ENCODE measurements at places on chromosomes 7 and 10.

DNA sequence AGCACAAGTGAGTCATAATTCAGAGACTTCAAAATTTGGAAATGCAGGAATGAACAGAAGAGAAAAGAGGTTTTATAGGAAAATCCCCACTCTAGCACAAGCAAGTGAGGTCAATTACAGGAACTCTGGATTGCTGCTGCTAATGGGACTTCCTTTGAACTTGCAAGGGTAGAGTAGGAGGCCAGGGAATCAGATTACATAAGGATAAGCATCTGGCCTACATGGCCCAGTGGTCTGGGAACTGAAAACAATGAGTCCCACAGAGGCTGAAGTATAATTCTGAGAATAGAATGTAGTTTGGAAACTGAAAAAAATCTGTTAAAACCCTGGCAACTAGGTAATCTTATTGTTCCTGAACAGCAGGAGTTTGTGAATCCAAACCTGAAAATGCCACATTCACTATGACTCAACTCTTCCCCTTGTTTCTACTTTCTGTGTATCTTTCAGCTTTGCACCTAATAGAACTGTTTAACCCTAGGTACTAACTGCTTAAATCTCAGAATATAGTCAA, 66.5 kb downstream of the CTNNA3 start:
- DNase-seq: no peak

- DNase-seq: no peak
Observed at GRCh38 chr7:87541648-87542047, 59.0 kb downstream of the ABCB1 start.

DNA sequence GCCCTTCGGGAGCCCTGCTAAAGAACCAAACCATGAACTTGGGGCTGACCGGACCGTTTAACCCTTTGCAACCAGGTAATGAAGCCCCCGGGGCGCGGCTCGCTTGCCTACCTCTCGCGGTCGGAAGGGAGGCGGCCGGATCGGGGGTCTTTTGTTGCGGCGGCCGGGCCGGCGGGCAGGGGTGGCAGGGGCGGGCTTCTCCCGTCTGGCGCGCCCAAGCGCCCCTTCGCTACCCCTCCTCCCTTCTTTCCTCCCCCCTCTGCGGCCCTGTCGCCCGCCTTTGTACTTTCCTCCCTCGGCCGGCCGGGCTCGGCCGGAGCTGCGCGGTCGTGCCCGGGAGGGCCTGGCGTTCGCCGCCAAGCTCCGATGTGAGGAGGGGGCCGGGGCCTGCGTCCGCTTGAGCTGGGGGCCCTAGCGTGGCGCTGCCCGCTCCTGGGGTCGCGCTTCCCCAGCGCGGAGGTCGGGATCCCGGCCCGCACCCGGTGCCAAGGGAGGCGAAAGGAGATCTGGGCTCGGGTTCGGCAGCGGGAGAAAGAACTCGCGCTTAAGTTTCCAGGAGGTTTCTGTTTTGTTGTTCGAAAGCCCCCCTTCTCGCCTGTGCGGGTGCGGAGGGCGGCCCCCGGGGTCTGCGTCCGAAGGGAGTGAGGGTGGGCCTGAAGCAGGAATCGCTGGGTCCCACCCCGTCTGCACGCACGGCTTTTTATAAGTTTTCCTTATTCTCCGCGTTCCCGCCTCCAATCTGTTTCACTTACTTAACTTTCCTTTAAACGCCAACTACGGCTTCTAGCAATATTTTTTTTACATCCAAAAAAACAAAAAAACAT, 436.8 kb upstream of the GALNT17 start:
- no peak for DNase-seq

DNA sequence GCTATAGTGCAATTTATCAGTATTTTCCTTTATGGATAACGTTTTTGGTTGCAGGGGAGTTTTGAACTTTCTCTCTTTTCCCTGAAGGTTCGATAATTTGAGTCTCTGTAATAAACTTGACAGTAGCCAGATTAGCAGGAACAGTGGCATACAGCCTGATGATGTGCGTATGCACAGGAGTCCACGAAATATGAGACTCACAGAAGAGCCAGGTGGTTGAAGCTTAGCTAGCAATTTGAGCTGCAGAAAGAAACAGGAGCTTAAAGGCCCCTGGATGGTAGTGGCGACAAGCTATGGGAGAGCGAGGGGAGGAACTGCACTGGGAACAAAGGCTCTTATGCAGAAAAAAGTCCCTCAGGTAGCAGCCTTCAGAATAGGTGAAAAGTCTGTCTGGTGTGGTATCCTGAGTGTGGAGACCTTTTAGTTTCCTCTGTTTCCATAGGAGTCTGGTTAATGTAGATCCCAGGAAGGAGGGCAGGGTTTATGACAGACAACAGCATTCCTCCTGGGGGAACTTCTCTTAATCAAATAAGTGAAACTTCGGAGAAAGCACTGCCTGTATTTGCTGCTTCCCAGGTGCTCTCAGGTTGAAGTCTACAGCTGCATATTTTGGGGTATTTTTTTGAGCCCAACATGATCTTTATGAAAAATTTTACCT, 32.7 kb downstream of the FANK1 start:
- DNase-seq: no peak

DNA sequence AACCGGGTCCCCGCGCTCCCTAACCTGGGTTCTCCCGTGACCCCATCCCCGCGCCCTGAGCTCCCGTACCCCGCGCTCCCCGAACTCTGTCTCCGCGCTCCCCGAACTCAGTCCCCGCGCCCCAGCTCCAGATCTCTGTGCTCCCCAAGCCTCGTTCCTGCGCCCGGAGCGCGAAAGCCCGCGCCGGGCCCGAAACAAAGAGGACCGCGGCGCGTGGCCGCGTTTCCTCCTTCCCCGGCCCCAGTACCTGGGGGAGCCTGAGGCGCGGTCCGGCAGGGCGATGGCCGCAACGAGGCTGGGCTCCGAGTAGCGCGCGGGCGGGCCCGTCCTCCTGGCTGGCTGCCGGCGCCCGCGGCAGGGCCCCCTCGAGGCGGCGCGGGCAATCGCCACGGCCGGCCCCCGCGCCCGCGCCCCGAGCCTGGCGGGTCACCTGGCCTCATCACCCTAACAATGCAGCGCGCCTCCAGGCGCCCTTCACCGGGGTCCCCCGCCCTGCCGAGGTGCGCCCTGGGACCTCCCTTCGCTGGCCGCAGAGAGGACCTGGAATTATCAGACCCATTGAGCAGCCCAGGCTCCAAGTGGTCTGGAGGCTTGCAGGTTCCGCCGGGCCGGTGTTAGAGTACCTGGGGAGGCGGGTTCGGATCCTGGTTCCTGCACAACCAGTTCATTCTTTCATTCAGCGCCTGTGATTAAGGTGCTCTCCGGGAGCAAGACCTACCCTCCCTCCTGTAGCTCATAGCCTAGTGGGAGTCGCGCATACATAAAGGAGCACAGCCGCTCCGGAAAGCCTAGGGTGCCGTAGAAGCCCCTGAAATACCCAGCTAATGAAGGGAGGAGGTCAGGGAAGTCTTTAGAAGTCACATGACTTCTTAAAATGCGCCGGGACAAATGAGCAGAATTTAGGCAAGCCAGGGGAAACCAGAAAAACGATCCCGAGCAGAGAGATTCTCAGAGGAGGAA, at the start of gene TNS3:
Gene TNS3 (minus strand): TSS at position 308 of the 960 bp plus-strand sequence. CDS start 142,475 bp downstream, outside the sequence.
- DNase-seq: no peak

DNA sequence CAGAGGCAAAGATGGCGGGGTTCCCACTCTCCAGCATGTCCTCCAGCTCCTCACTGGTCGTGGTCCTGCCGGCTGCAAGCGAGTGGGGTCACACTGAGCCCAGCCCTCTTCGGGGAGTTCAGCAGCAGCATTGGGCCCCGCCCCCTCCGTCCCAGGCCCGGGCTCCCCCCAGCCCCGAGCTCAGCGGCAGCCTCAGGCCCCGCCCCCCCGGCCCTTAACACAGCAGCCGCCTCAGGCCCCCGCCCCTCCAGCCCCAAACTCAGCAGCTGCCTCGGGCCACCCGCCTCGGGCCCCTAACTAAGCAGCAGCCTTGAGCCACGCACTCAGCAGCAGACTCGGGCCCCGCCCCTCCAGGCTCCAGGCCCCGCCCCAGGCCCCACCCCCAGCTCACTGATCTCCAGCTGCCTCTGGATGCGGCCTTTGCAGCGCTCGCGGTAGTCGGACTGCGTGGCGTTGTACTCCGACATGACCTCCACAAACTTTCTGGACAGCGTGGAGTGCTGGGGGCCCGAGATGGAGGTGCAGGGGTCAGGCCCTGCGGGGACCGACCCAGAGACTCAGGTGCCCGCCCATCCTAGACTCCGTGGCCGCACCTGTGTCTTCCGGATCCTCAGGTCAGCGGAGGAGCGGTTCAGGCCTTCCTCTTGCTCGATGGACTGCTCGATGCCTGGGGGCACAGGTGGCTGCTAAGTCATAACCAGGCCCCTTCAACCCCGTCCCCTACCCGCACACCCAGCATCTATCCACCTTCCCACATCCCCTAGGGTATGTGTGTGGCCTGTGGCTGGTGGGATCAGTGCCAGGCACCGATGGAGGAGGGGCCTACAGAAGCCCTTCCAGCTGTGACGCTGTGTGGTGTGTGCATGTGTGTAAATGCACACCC, 15.5 kb downstream of the STX1A start:
- DNase-seq: no peak

- no peak for DNase-seq
Observed at GRCh38 chr7:68977385-68978055, 620.8 kb upstream of the AUTS2 start.

DNA sequence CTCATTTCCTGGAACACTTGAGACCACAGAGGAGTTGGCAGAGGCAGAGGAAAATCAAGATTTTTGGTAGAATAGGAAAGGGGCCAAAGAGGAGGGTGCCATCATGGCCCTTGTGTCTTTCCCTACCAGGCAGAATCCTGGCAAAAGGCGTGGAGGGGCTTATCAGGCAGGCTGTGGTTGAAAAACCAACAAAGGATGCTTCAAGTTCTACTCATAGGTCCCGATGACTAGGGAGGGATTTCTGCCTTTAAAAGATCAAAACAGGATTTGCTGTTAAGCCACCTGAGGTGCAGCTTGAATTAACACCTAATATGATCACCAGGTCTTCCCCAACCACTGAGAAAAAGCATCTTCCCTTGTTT, 45.7 kb downstream of the BPGM start:
- DNase-seq: no peak

DNA sequence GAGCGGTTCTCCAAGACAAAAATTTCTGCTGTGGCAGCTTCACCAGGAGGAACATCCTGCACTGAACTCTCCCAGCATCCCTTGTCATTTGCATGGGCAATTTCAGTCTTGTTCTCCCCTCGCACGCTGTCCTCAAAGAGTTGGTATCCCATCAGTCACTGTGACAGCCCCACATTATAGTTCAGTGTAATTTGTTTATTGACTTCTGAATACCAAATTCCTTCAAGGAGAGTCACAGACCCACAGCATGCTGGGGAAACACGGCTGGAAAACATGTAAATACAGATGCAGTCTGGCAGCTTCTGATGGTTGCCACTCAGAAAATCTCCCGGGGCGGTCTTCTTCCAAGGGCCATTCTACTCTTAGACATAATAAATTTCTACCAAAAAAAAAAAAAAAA, 151.0 kb upstream of the NEBL start:
- DNase-seq: no peak

- no peak for DNase-seq
Observed at GRCh38 chr10:82883603-82884002, 1008.6 kb downstream of the NRG3 start.

DNA sequence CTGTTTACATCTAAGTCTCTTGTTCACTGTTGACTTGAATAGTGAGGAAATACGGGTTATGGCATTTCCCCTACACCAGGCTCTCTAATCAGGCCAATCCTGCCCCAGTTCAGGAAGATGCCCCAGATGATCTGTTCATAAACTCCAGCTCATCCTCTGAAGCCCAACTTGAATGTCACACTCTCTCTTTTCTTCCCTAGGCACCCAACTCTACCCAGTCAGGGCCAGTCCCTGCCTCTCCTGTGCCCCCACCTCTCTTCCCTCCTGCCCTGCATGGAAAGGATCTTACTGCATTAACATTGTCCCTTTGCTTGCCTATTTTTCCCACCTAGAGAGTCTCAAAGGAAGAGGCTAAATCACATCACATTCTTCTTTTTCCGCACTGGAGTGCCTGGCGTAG, 10.6 kb upstream of the TRPV6 start:
- no peak for DNase-seq

DNA sequence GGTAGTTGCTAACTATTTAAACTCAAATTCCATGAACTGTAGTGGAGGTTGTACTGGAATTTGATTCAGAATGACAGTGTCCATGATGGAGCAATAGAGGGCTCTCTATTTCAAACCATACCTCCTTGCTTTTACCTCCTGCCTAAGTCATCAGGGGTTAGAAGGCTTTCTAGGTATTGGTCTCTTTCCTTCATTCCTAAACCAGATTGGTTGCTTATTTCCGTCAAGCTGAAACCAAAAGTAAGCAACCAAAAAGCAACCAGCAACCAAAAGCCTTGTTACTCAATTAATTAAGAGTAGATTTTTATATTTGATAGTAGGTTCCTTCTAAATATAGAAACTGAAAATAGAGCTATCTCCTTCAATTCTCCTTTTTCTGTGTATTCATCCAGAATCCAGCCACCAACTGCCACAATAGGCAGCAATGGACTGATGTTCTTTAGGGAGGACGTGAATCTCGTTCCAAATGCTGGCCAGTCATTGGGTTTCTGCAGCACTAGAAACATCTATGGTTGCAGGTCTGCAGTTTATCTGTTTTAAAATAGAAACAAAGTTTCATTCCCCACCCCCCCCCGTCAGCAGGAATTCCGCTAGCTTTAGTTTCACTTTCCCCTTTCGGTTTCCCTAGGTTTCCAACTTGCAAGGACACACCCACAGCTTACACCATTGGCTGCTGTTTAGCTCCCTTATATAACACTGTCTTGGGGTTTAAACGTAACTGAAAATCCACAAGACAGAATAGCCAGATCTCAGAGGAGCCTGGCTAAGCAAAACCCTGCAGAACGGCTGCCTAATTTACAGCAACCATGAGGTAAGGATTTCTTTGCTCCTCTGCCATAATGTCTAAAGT, at the start of gene IFIT1:
Gene IFIT1 (plus strand): TSS at position 717 of the 850 bp plus-strand sequence. CDS start 90 bp downstream, at position 807.
- DNase-seq: no peak

GRCh38 chr7:151731022-151731441, 145.9 kb downstream of the PRKAG2 start:
- DNase-seq: no peak

DNA sequence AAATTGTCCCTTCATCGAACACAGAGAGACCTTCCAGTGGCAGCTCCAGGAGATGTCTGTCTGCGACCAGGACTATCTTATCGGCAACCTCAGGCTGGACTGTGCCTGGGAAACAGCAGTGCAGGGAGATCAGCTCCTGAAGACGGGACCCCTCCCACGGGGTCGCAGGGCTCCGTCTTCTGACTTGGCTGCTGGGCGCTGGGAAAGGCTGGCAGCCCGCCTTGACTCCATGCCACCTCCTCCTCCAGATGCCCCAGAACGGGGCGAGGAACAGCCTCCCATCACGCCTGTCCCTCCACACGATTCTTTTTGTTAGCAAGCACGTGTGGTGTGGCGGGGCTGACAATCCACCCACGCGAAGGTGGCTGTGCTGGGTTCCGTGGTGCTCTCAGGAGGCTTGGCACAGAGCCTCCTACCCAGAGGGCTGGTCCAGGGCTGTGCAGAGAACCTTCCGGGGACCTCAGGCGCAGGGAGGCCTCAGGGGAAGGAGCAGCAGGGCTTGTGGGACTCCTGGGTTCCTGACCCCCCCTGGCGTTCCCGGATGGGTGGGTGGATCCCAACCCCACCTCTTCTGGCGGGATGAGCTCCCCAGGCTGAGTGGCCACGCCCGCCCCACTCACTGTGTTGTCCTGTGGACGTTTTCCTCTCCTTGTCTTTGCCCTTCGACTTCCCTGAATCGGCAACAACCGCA, 47.6 kb upstream of the NKX6-2 start:
- no peak for DNase-seq
